ENCODE measurements at places on chromosomes 7 and 10.

DNA sequence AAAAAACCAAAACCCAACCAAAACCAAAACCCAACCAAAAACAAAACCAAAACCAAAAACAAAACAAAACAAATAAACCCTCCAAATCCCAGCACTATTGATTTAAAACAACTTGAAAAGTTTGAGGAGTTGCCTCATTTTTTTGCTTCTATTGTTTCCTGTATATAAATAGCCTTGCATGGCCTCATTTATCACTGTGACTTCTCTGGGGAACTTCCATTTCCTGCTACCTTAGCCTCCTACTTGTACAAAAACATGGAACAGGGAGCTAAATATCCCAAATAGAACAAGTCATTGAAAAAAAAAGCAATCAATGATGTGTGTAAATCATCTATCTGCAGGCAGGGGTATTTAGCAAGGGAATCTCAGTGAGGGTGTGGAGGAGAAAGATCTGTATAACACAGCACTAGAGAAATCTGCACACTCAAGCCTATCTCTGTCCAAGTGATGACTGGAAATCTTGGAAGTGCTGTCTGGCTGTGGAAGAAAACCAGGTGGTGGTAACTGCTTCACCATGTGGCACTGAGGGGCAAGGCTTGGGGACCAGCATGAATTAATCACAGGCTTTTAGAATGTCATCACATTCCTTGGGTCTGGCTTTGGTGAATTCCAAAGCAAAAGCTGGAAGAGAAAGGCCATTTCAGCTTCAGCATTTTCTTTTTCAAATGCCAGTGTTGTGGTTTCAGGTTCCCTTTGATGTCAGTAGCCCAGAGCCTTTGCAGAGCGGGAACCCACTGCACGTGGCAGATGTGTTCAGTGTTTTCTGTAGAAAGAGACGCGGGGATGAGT is 349.5 kb upstream of the ZNF32 start:
- DNase-seq = no peak

- DNase-seq = no peak
Measured at GRCh38 chr10:132957981-132958882, 15.9 kb upstream of the CFAP46 start.

DNA sequence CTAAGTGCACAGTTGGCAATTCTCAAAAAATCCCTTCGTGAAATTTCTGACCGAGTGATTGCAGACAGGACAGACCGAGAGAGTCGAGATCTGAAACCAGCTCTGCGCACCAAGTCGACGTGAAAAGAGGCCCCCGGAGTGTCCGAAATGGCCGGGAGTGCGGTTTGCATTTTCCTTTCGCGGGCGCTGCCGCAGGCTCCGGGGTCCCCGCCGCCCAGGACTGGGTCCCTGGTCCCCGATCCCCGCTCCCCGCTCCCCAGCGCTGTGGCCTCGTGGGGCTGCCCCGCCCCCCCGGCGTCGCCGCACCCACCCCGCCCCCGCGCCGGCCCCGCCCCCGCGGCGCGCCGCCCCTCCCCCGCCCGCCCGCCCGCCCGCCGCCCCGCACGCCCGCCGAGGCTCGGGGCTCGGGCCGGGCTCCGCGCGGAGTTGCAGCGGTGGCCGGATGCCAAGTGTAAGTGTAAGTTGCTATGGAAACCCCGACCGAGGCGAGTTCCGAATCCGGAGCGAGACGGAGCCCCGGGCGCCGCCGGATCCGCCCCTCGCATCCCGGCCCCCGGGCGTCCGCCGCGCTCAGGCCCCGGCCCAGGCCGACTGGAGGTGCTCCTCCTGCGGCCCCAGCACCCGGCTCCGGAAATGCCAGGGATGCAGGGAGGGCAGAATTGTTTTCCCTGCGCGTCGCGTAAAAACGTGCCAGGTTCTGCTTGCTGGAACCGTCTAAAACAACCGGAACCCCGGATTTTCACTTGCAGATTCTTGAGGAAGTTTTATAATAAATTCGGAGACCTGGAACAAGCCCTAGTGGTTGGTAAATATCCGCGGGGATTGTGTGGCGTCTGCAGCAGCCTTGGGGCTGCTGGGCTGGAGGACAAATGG is 4.6 kb downstream of the BMI1 start:
- DNase-seq = peak; percentile 40

GRCh38 chr7:63112764-63113712 is 885.6 kb upstream of the ZNF722 start:
- no peak for DNase-seq

DNA sequence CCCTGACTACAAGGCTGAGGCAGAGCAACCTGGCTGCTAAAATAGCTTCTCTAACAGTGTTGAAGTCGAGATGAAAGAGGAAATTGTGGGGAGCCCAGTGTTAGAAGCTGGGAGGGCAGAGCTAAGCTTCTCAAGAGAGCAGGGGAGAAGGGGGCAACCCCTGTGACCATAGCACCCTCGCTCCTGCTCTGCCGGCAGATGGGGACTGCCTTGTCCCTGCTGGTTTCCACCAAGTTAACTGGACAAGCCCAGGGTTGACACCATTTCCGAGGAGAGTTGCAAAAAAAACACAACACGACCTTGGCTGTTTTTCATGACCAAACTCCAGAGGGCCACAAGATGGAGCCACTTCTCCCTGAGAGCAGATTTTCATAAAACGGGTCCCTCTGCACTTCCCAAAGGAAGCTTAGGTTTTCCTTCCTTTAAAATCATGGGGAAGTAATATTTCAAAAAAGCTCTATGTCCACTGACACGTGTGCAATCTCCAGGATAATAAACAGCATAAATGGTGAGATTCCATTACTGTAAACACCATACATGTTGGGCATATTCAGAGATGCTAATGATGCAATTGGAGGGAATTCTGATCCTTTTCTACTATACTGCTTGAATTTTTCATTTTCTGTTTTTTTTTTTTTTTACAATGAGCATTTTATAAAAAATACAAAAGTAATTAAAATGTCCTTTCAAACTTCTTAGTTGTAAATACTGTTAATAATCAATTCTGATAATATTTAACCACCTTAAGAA is 140.4 kb downstream of the PIP4K2A start:
- DNase-seq = no peak

DNA sequence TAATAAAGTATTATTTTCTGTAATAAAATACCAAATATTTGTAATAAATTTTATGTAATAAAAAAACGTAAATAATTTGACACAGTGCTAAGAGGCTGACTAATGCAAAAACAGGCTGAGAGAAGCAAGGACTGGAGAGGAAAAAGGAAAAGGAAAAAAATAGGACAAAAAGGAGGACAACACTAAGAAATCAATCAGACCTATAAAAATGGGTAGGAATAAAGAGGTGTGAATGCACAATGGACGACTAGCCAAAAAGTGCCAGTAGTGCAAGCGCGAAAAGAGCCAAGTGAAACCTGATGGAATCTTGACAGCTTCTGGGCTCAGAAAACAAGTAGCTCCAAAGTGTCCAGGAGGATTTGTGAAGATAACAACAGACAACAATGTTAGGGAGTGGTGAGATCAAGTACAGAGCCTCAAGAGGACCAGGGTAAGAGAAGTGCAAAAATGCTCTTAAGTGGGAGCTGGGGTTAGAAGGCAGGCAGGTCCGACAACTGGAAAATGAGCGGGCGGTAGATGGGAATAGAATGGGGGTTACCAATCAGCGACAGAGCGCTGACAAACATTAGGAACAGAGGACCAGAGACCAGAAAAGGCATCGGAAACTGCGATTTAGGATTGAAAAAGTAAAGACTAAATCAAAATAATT is 1.2 kb downstream of the BRAF start:
- no peak for DNase-seq

- no peak for DNase-seq
Measured at GRCh38 chr7:13308423-13308822, 621.0 kb downstream of the ARL4A start.

DNA sequence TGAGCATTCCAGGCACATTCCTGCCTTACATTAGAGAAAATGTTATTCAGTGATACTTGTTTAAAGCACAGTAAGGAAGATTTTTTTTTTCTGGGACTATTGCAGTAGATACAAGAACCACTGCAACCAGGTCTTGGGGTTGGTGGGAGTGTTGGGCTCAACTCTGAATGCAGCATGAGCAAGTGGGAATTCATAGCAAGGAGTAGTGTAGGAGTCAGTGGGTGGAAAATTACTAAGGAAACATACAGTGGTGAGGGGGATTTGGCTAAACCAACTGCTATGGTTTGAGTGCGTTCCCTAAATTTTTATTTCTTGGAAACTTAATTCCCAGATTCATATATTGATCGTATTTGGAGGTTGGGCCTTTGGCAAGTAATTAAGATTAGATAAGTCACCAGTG is 22.4 kb downstream of the WAC start:
- no peak for DNase-seq

DNA sequence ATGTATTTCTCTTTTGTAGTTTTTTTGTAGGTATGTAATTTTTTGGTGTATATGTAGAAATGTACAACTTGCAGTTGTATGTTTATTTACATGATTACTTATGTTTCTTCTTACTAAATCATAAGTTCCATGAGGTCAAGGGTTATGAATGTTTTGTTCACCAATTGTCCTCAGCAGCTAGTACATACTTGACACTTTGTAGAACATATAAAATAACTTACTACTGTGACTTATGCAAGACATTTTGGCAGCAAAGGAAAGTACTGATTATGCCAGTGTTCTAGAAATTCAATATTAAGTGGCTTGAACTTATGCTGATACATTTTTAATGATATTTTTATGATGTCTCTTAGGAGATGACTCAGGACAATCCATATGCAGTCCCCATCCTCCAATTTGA is 209.6 kb downstream of the DKK1 start:
- DNase-seq = no peak

DNA sequence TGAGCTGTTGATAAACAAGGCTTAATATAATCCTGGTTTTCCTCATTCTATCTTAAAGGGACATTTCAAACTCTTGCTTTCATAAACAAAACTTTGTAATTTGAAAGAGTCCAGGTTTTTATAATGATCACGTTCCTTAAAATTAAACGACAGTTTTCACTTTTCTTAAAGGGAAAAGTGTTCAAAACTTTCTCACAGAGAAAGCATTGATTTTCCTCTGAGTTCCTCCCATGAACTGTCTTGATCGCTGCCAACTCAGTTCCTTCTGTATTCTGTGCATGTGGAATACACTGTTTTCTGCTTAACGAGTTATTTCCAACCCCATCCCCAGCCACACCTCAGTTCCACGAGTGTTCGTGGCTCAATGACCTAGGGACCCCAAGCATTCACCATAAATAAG is 2.4 kb upstream of the C7orf33 start:
- no peak for DNase-seq

DNA sequence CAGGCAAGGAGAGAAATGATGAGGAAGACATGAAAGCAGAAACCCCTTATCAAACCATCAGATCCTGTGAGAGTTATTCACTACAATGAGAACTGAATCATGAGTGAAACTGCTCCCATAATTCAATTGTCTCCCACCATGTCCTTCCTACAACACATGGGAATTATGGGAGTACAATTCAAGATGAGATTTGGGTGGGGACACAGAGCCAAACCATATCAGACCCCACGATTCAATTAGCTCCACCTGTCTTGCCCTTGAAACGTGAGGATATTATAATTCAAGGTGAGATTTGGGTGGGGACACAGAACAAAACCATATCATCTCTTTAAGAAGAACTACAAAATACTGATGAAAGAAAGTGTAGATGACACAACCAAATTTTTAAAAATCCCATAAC is 128.9 kb downstream of the IMMP2L start:
- DNase-seq = no peak

- no peak for DNase-seq
Measured at GRCh38 chr7:29765490-29765889, 40.8 kb upstream of the WIPF3 start.

DNA sequence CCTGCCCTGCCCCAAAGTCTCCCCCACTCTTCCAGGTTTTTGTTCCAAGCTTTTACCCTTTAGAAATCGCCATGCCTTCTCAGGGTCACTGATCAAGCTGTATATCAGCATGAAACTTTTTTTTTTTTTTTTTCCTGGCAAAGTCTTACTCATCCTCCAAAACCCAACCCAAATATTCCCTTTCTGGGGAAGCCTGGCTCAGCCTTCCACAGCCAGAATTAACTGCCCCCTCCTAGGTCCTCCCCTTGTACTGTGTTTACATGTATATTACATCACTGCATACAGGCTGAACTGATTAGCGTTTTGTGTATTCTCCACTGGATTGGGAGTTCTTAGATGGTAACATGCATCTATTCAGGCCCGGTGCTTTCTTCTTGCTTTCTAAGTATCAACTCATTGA is 4.6 kb upstream of the NOBOX start:
- no peak for DNase-seq

DNA sequence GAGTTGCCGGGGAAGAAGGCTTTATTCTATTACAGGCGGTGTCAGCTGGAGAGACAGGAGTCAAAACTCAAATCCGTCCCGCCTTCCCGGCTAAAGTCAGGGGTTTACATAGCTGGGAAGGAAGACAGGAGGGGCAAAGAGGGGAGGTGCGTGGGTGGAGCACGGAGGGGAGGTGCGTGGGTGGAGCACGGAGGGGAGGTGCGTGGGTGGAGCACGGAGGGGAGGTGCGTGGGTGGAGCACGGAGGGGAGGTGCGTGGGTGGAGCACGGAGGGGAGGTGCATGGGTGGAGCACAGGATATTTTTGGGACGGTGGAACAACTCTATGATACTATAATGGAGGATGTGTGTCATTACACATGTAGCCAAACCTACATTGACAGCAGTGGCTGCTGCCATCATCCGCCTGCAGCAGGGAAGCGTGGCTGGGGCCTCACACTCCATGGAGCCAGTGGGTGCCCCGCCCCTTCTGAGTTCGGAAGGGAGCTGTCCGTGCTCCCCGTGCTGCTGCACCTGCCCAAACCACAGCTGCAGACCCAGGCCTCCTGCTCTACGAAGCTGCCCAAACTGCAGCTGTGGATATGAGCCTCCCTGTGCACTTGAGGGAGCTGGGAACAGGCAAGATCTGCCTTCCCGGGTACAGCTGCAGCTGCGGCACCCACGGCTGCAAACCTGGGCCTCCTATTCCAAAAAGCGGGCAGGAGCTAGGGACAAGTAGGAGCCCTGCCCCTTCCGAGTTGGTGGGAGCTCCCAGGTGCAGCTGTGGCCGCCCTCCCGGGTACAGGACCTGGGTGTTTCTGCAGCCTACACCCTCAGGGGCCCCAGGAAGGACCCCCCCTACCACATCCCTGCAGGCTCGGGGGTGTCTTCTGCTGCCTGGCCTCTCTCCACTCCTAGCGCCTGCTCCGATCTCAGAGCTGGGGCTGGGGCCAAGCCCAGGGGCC is 119.4 kb downstream of the DYNC2I1 start:
- DNase-seq = peak; percentile 17

GRCh38 chr10:69516316-69516715 is 56.9 kb downstream of the NEUROG3 start:
- DNase-seq = no peak

DNA sequence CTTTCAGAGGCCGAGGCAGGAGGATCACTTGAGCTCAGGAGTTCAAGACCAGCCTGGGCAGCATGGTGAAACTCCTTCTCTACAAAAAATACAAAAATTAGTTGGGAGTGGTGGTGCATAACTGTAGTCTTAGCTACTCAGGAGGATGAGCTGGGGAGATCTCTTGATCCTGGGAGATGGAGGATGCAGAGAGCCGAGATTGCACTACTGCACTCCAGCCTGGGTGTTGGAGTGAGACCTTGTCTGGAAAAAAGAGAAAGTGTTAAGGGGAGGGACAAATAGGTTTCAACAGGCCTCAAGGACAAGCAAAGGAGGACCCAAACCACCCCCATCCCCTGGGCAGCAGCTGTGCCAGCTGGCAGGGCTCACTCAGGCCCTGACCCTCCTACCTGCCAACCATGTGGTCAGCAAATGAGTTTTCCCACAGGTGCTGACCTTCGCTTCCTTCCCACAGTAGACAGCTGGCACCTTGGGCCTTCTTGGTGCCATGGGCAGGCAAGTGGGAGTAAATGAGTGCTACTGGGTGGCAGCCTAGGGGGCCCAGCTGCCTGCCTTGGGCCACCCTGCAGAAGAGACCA is 5.5 kb upstream of the PNLIPRP2 start:
- no peak for DNase-seq

GRCh38 chr10:68075550-68076004 is 494 bp upstream of the HERC4 start:
- DNase-seq = no peak
